ENCODE measurements at places on chromosomes 13 and 19. TPM values are rescaled to one million over a fixed set of nuclear protein-coding genes. Genes with fewer than 3 reads are reported as not detected.

DENND1C gene
- total RNA-seq, result 1.4 TPM

TRIP10 gene
- total RNA-seq, result 37.0 TPM

NLRP9 gene
- total RNA-seq, result 4.0 TPM

PALM3 gene
- 16.1 TPM for total RNA-seq

SGCG gene
- 1.3 TPM for total RNA-seq

ZNF470 gene
- total RNA-seq, result 6.3 TPM

DIRAS1 gene
- 24.6 TPM for total RNA-seq

CLEC17A gene
- total RNA-seq, result 0.14 TPM

TMEM238 gene
- 116 TPM for total RNA-seq

PEAK3 gene
- total RNA-seq, result 0.27 TPM

C1QTNF9B gene
- not detected for total RNA-seq

VRK3 gene
- total RNA-seq, result 76.5 TPM

FPR1 gene
- 0.77 TPM for total RNA-seq

ZNF726 gene
- total RNA-seq, result 6.7 TPM

CPT1C gene
- 0.96 TPM for total RNA-seq

ZNF723 gene
- total RNA-seq, result 3.5 TPM

TNFSF9 gene
- not detected for total RNA-seq

SIGLEC8 gene
- 3.0 TPM for total RNA-seq

NALCN gene
- 3.2 TPM for total RNA-seq

TBXA2R gene
- total RNA-seq, result 4.0 TPM

RNF17 gene
- not detected for total RNA-seq

FXYD7 gene
- not detected for total RNA-seq

LAIR2 gene
- total RNA-seq, result not detected

LYL1 gene
- total RNA-seq, result 13.3 TPM

GRIN2D gene
- total RNA-seq, result 1.8 TPM

CGB3 gene
- total RNA-seq, result not detected

PLEKHG2 gene
- 21.1 TPM for total RNA-seq

C5AR1 gene
- 4.6 TPM for total RNA-seq

ALG5 gene
- 14.1 TPM for total RNA-seq

ZNF649 gene
- total RNA-seq, result 33.5 TPM

TTC9B gene
- not detected for total RNA-seq

EHD2 gene
- total RNA-seq, result 83.2 TPM

PEX11G gene
- total RNA-seq, result 13.1 TPM

LIN7B gene
- 64.3 TPM for total RNA-seq

LGALS7B gene
- 9.8 TPM for total RNA-seq

C19orf73 gene
- 2.2 TPM for total RNA-seq

RETN gene
- total RNA-seq, result not detected

SLC25A41 gene
- 0.57 TPM for total RNA-seq

IGSF23 gene
- total RNA-seq, result not detected

ZNF230 gene
- 3.5 TPM for total RNA-seq

Measured in prostate gland (tissue), 2 donors.